ENCODE measurements at places on chromosomes 11 and 22. TPM values are rescaled to one million over a fixed set of nuclear protein-coding genes. Genes with fewer than 3 reads are reported as not detected.

CEND1 gene
- not detected for total RNA-seq

DEUP1 gene
- not detected for total RNA-seq

LMNTD2 gene
- 0.43 TPM for total RNA-seq

SPTBN2 gene
- total RNA-seq = 5.9 TPM

OR51B4 gene
- total RNA-seq = 0.46 TPM
